Heart left ventricle (tissue), 16 donors: ENCODE measurements at places on chromosomes 5 and 9.

GRCh38 chr5:109454731-109455505 is 45.1 kb upstream of the PJA2 start:
- no peak overlapping the region for H3K4me3 ChIP-seq
- no peaks in the 10 kb centered on the region for H3K27me3 ChIP-seq
- no peaks in the 10 kb centered on the region for H3K36me3 ChIP-seq
- H3K4me1 ChIP-seq: peaks cover 5% of the 10 kb centered on the region
- DNase-seq: no peak

DNA sequence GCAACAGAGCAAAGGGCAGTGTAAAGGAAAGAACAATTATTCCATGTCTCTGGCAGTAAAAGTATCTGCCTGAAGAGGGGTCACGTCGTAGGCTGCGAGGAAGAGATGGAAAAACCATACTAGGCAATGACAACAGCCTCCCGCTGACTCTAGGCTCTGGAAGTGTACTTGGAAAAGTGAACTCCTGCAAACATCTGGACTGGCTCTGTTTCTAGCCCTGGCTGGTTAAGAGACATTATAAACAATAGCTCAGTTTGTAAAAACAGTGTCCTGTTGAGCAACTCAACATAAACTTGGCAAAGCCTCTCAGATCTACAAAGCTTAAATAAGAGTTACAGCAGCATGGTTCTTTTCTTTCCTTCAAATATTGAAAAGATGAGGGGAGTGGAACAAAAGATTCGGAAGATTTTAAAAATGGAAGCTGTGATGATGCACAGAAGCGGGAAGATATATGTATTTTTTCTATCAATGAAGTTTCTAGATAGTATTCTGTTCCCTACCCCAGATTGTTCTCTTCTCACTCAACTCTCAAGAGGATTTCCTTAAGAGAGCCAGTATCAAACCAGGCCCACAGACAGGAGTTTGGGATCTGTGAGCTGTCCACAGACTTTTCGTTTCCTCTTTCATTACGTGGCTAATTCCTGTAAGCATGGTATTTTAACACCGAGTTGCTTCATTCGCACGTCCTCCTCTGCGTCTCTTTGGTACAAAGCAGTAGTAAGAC is 79.4 kb downstream of the SPTLC1 start:
- peak overlapping the region; percentile 65 for H3K27ac ChIP-seq
- peaks cover 69% of the 10 kb centered on the region for H3K36me3 ChIP-seq
- no peaks in the 10 kb centered on the region for H3K27me3 ChIP-seq
- peak overlapping the region; percentile 1 for H3K4me3 ChIP-seq
- peak; percentile 25 for DNase-seq

DNA sequence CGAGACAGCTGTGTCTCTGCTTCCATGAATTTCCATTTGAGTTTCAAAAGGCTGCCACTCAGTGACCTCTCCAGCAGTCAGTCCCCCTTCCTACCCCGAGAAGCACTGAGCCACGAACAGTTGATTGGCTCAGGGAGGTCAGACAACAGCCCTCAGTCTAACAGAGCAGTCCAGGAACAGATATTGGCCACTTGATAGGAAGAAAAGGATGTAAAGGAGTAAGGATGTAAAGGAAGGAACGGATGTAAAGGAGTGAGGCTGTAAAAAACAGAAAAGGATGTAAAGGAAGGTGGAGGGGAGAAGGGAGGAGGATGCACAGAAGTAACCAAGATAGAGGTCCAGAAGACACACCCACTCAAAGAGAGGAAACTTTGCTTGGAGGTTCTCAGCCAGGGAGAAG is 3.2 kb upstream of the NR4A3 start:
- H3K4me3 ChIP-seq: peak overlapping the region; percentile 90
- H3K27ac ChIP-seq: peak overlapping the region; percentile 99
- H3K4me1 ChIP-seq: peaks cover 9% of the 10 kb centered on the region
- H3K36me3 ChIP-seq: no peaks in the 10 kb centered on the region
- DNase-seq: peak; percentile 38

- H3K27ac ChIP-seq: no peak overlapping the region
- H3K36me3 ChIP-seq: no peaks in the 10 kb centered on the region
- no peak for DNase-seq
- H3K4me1 ChIP-seq: no peaks in the 10 kb centered on the region
- peaks cover 33% of the 10 kb centered on the region for H3K27me3 ChIP-seq
These were observed 65.4 kb upstream of the TNFSF8 start for GRCh38 chr9:114995681-114996221.

GRCh38 chr9:121321016-121321503 is 49.0 kb downstream of the STOM start:
- peak overlapping the region; percentile 93 for H3K27ac ChIP-seq
- H3K4me1 ChIP-seq: peaks cover 27% of the 10 kb centered on the region
- no peaks in the 10 kb centered on the region for H3K27me3 ChIP-seq
- H3K36me3 ChIP-seq: peaks cover 98% of the 10 kb centered on the region
- no peak overlapping the region for H3K4me3 ChIP-seq

DNA sequence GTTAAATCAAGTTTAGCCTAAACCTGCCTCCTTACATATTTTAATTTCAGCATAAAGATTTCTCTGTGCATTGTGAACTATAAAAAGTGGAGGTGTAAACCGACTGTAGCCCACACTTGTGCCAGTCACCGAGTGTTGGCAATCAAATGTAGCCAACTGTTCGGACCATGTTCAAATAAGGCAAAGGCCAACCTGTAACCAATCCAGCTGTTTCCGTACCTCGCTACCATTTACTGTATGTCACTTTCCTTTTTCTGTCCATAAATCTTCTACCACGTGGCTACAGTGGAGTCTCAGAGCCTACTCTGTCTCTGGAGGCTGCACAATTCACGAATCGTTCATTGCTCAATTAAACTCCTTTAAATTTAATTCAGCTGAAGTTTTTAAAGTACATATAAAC is 156.0 kb downstream of the SLC25A46 start:
- no peaks in the 10 kb centered on the region for H3K36me3 ChIP-seq
- H3K27me3 ChIP-seq: no peaks in the 10 kb centered on the region
- no peak for DNase-seq
- no peaks in the 10 kb centered on the region for H3K4me1 ChIP-seq
- no peak overlapping the region for H3K4me3 ChIP-seq

- H3K4me3 ChIP-seq: no peak overlapping the region
- H3K27me3 ChIP-seq: no peaks in the 10 kb centered on the region
- peaks cover 46% of the 10 kb centered on the region for H3K4me1 ChIP-seq
- H3K27ac ChIP-seq: no peak overlapping the region
These were observed 274.9 kb downstream of the NR3C1 start for GRCh38 chr5:143128412-143129071.

DNA sequence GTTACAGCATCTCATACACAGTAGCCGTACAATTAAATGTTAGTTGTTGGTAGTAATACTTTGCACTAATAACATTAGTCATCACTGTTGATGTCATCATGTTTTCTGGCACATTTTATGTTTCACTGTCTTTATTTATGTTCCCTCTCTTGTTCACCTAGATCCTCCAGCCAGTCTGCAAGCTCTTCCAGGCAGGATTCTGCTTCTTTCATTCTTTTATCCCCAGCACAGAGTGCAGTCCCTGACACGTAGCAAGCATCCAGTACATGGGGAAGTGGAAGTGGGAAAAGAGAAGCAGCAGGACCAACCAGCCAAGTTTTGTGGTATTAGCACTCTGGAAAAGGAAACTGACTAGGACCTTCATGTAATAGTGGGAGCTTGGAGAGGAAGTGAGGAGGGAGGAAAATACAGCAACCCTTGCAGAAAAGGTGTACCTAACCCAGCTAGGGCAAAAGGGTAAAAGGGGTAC is 89.7 kb upstream of the SLC44A1 start:
- H3K27me3 ChIP-seq: no peaks in the 10 kb centered on the region
- no peak for DNase-seq
- no peak overlapping the region for H3K27ac ChIP-seq
- H3K4me1 ChIP-seq: peaks cover 22% of the 10 kb centered on the region
- H3K36me3 ChIP-seq: no peaks in the 10 kb centered on the region
- H3K4me3 ChIP-seq: no peak overlapping the region

GRCh38 chr5:65262649-65263059 is 219.1 kb downstream of the ADAMTS6 start:
- no peak overlapping the region for H3K4me3 ChIP-seq
- no peaks in the 10 kb centered on the region for H3K36me3 ChIP-seq
- peaks cover 11% of the 10 kb centered on the region for H3K4me1 ChIP-seq

- no peaks in the 10 kb centered on the region for H3K27me3 ChIP-seq
- peaks cover 20% of the 10 kb centered on the region for H3K36me3 ChIP-seq
- DNase-seq: no peak
- H3K27ac ChIP-seq: peak overlapping the region; percentile 72
- peak overlapping the region; percentile 28 for H3K4me3 ChIP-seq
These were observed 20.1 kb downstream of the PCDHGC5 start for GRCh38 chr5:141508798-141509611.

- peak within 1 kb of the TSS; percentile 98 for H3K4me3 ChIP-seq
- no peaks in the 10 kb centered on the region for H3K36me3 ChIP-seq
- H3K4me1 ChIP-seq: peaks cover 3% of the 10 kb centered on the region
- peak within 1 kb of the TSS; percentile 99 for H3K27ac ChIP-seq
- H3K27me3 ChIP-seq: no peaks in the 10 kb centered on the region
- peak; percentile 84 for DNase-seq
These were observed at the start of gene ECPAS for GRCh38 chr9:111483858-111484571. Gene ECPAS (minus strand): TSS chr9:111484383. CDS start chr9:111472918, 11,465 bp downstream.

DNA sequence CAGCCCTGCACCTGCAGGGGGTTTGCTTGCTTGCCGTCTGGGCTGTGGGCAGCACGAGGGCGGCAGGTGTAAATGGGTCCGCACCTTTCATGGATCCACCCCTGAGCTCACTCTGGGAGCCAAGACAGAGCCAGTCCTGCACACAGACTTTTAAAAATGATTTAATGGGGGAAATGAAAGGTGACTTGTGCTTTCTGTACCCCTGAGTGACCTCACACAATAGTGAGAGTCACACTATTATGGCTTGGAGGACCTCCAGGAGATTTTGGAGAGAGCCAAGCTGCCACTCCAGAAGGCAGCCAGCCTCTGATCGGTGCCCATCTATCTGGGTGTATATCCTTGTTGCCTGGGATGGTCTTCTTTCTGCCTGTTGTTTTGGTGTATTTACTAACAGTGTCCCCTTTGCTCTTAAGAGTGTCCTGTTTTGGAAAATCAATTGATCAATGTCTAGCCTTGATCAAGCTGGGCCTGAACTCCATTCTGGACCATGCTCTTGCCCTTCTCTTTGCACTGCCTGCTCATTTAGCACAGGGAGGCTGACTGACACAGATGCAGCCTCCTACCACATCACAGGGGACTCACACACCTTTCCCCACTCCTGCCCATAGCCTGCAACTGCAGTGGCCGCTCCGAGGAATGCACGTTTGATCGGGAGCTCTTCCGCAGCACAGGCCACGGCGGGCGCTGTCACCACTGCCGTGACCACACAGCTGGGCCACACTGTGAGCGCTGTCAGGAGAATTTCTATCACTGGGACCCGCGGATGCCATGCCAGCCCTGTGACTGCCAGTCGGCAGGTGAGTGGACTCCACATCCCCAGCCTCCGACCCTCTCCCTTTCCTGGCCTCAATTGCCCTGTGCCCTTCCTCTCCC is 29.5 kb downstream of the LAMC3 start:
- DNase-seq: peak; percentile 23
- H3K4me3 ChIP-seq: no peak overlapping the region
- peaks cover 18% of the 10 kb centered on the region for H3K4me1 ChIP-seq
- H3K36me3 ChIP-seq: no peaks in the 10 kb centered on the region
- H3K27ac ChIP-seq: no peak overlapping the region
- H3K27me3 ChIP-seq: no peaks in the 10 kb centered on the region

DNA sequence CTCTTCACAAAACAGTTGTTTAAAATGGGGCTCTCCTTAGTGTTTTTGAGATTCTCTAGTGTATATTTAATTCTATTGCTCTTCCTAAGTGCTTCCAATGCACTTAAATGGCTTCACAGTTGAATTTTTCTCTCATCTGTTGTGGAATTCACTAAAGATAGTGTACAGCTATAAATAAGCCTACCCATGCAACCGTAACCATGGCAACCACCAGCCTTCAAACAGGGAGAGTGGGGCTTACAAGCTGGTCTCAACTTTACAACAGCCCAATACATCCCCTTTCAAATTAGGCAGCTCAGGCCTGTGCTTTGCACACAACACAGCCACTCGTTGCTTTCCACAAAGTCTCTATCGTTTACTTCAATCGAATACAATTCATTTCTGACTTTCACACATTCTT is 144.0 kb upstream of the PLPPR1 start:
- H3K4me1 ChIP-seq: no peaks in the 10 kb centered on the region
- H3K36me3 ChIP-seq: no peaks in the 10 kb centered on the region
- DNase-seq: no peak
- no peak overlapping the region for H3K4me3 ChIP-seq
- H3K27me3 ChIP-seq: no peaks in the 10 kb centered on the region

GRCh38 chr9:35741740-35742139 is 7.3 kb downstream of the GBA2 start:
- no peak overlapping the region for H3K27ac ChIP-seq
- no peak overlapping the region for H3K4me3 ChIP-seq
- H3K4me1 ChIP-seq: peaks cover 27% of the 10 kb centered on the region
- no peaks in the 10 kb centered on the region for H3K27me3 ChIP-seq

GRCh38 chr9:17528859-17529258 is 50.0 kb upstream of the SH3GL2 start:
- H3K4me1 ChIP-seq: no peaks in the 10 kb centered on the region
- H3K4me3 ChIP-seq: no peak overlapping the region
- no peaks in the 10 kb centered on the region for H3K27me3 ChIP-seq
- no peak overlapping the region for H3K27ac ChIP-seq

DNA sequence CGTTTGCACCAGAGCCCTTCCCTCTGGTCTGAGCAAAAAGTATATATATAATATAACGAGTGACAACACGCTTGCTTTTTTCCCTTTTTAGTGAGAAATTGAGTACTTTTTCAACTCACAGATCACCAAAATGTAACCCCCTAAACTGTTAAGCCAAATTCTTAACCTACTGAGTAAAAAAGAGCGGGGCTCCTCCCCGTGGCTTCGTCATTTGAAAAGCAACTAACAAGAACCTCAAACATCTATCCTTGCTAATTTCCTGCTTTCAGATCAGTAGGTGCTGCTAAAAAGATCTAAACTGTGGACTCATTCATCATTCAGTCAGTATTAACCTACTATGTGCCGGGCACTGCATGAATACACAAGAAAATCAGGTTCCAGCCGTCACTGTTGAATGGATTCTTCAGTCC is 1.0 kb upstream of the PTBP3 start:
- H3K36me3 ChIP-seq: no peaks in the 10 kb centered on the region
- peaks cover 20% of the 10 kb centered on the region for H3K4me1 ChIP-seq
- peak overlapping the region; percentile 85 for H3K4me3 ChIP-seq

GRCh38 chr9:136599074-136599531 is 53.3 kb upstream of the NOTCH1 start:
- H3K4me3 ChIP-seq: no peak overlapping the region
- no peaks in the 10 kb centered on the region for H3K27me3 ChIP-seq
- no peak overlapping the region for H3K27ac ChIP-seq

GRCh38 chr5:154371687-154372086 is 74.1 kb upstream of the SAP30L start:
- no peaks in the 10 kb centered on the region for H3K27me3 ChIP-seq
- H3K4me3 ChIP-seq: no peak overlapping the region
- H3K4me1 ChIP-seq: peaks cover 25% of the 10 kb centered on the region
- DNase-seq: no peak
- H3K27ac ChIP-seq: no peak overlapping the region

GRCh38 chr5:113526421-113526820 is 12.9 kb downstream of the YTHDC2 start:
- H3K27me3 ChIP-seq: no peaks in the 10 kb centered on the region
- peaks cover 28% of the 10 kb centered on the region for H3K4me1 ChIP-seq
- no peaks in the 10 kb centered on the region for H3K36me3 ChIP-seq

GRCh38 chr9:138013836-138014562 is 136.4 kb downstream of the CACNA1B start:
- H3K4me1 ChIP-seq: no peaks in the 10 kb centered on the region
- no peak overlapping the region for H3K4me3 ChIP-seq
- no peak overlapping the region for H3K27ac ChIP-seq
- no peaks in the 10 kb centered on the region for H3K36me3 ChIP-seq

- no peaks in the 10 kb centered on the region for H3K36me3 ChIP-seq
- H3K27ac ChIP-seq: peak overlapping the region; percentile 74
- no peaks in the 10 kb centered on the region for H3K27me3 ChIP-seq
- H3K4me3 ChIP-seq: no peak overlapping the region
- H3K4me1 ChIP-seq: peaks cover 3% of the 10 kb centered on the region
These were observed 100.9 kb downstream of the GABBR2 start for GRCh38 chr9:98607787-98608186.
